ENCODE measurements at places on chromosomes 3 and 15.
A peak's percentile ranks its signal among the peaks of the same experiment; 100 is the strongest.

DNA sequence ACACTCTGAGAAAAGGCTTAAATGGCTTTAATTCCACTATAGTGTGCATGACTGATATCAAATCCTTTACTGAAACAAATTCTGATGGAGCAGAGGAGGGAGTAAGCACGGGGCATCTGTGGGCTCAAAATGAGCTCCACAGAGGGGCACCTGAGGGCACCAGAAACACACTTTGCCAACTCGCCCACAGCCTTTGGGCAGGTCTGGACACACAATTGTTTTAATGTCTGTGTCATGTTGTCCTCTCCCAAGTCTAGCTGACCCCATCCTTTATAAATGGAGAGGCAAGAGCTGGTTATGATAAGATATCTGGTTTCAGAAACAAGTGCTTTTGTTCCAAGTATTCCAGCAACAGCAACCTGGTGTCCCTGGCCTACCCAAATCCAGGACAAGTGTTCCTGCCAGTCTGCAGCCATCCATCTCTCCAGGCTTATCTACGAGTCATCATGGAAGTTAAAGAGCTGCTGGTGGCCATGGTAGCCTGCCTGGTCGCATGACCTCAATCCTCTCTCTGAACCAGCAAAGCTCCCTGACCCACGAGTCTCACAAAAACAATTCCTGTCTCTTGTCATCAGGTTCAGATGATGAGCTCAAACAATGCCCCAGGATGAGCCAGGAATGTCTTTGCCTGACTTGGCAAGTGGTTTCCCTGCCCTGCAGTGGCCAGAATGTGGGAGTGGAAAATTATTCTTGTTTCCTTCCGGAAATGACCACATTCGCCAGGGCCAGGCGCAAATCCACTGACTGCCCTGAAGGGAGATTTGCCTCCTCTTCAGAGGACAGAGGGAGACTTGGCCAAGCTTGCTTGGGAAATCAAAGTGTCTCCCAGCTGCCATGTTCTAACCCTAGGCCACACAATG lies 64.4 kb upstream of the TPM1 start:
- no peak for DNase-seq

GRCh38 chr3:38648024-38648658 lies 1.3 kb downstream of the SCN5A start:
- DNase-seq = no peak

DNA sequence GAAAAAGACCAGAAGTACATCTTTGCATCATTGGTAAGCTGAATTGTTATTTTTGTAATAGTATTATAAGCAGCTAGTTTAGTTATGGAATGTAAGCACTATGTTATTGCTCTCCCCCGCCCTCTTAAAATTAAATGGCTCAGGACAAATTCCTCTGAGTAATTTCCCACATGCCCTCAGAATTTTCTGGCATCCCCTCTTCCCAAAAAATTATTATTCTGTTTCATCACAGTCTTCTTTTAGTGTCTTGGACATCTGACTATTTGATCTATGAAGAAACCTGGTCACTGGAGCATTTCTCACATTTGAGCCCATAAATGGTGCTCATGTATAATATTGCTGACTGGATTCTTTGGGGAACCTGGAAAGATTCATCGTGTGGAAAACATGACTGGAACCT lies 68.3 kb downstream of the KLHL25 start:
- DNase-seq = no peak

- no peak for DNase-seq
These were observed 18.9 kb upstream of the ARRDC4 start for GRCh38 chr15:97941572-97941971.

DNA sequence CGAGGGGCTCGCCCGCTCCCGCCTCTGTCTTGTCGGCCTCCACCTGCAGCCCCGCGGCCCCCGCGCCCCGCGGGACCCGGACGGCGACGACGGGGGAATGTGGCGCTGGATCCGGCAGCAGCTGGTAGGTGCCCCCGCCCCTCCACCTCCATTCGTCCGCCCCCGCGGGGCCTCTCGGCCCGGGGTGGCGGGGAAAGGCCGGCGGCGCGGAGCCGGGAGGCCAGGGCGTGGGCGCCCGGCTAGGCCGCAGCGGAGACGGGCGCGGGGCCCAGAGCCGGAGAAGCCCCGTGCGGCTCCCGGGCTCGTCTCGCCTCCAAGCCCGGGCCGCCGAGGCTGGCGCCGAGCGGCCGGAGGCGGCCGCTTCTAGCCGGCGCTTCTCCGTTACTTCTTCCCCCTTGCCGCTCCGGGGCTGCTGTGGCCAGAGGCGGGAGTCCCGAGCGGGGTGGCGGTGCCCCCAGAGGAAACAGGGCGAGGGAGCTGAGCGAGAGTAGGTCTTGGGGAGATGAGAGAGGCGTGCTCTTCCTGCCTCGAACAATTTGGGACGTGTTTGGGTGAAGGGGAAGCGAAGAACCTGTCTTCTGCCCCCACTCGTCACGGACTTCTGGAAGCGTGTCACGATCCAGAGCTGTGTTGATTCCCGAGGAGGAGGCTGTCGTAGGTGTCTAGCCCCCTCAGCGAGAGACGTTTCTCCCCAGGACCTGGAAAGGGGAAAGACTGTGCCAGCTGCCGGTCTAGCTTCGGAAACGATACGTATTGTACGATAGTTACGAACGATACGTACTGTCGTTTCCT lies 555 bp downstream of the ATP11B start:
- DNase-seq = peak; percentile 41

- no peak for DNase-seq
These were observed 110.8 kb upstream of the RAD18 start for GRCh38 chr3:9074079-9074478.

DNA sequence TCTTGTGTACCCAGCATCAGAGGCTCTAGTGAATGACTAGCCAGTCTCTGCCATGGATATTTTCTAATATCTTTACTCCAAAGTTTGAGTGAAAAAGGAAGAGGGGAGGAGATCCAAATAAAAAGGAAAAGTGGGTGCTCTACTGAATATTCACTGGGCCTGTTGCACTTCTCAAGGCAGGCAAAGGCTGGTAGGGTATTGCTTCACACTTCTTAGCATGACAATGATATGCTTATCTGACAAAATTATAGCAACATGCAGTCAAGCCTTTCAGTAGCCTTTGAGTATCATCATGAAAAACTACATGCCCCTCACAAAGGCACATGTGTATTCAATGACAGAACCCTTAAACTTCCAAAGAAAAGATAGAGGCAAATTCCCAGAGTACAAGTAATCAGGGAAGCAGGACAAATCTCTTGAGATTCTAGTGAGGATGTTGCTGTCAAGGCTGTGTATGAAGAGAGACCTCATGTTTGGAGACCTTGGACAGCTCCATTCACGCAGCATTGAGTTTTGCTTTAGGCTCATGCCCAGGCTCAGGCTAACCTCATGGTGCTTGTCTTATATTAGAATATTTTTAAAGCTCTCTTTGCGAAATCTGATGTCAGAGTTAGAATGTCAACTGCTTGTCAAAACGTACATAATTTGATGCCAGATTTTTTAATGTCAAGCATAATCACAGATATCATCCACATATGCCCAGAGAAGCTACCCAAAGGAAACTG lies 506.9 kb downstream of the OCA2 start:
- no peak for DNase-seq

- no peak for DNase-seq
These were observed 262.3 kb upstream of the LYSMD4 start for GRCh38 chr15:99995543-99995942.

DNA sequence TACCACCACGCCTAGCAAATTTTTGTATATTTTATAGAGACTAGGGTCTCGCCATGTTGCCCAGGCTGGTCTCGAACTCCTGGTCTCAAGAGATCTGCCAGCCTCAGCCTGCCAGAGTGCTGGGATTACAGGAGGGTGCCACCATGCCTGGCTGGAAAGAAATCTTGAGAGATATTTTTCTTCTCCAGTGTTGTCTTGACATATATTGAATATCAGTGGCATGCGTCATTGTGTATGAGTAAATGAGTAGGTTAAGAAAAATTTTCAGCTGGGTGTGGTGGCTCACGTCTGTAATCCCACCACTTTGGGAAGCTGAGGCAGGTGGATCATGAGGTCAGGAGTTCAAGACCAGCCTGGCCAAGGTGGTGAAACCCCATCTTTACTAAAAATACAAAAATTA lies 3.5 kb upstream of the PIF1 start:
- no peak for DNase-seq
